ENCODE measurements at places on chromosomes 3 and 15.

DNA sequence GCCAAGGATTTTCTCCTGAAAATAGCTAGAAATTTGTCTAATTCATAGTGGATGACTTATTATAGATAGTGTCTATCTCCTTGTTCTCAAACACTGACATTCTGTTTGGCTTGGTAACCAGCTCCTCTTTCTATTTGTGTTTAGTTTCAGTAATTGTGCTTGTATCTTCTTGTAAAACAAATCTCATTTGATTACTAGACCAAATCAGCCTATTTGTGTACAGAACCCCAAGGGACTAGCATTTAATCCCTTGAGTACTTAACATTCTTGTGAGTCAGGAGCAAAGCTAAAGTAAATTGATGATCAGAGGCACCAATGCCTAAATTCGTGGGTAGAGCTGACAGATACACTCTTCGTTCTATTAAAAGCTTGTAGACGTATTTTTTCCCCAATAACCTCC is 306.5 kb upstream of the SLITRK3 start:
- no peaks in the 10 kb centered on the region for H3K36me3 ChIP-seq
- no peak overlapping the region for H3K4me3 ChIP-seq
- H3K27me3 ChIP-seq: no peaks in the 10 kb centered on the region
- no peak overlapping the region for H3K27ac ChIP-seq

GRCh38 chr3:16936233-16936632 is 51.5 kb downstream of the PLCL2 start:
- no peaks in the 10 kb centered on the region for H3K27me3 ChIP-seq
- H3K4me1 ChIP-seq: peaks cover 82% of the 10 kb centered on the region
- no peak for DNase-seq

- H3K27me3 ChIP-seq: no peaks in the 10 kb centered on the region
- no peaks in the 10 kb centered on the region for H3K4me1 ChIP-seq
- H3K27ac ChIP-seq: no peak overlapping the region
- H3K36me3 ChIP-seq: no peaks in the 10 kb centered on the region
Measured at GRCh38 chr3:120425572-120426250, 25.1 kb downstream of the FSTL1 start.

GRCh38 chr15:60399931-60400330 is 2.1 kb upstream of the ANXA2 start:
- H3K36me3 ChIP-seq: peaks cover 3% of the 10 kb centered on the region
- H3K4me3 ChIP-seq: no peak overlapping the region
- H3K27ac ChIP-seq: no peak overlapping the region
- H3K27me3 ChIP-seq: peaks cover 9% of the 10 kb centered on the region

DNA sequence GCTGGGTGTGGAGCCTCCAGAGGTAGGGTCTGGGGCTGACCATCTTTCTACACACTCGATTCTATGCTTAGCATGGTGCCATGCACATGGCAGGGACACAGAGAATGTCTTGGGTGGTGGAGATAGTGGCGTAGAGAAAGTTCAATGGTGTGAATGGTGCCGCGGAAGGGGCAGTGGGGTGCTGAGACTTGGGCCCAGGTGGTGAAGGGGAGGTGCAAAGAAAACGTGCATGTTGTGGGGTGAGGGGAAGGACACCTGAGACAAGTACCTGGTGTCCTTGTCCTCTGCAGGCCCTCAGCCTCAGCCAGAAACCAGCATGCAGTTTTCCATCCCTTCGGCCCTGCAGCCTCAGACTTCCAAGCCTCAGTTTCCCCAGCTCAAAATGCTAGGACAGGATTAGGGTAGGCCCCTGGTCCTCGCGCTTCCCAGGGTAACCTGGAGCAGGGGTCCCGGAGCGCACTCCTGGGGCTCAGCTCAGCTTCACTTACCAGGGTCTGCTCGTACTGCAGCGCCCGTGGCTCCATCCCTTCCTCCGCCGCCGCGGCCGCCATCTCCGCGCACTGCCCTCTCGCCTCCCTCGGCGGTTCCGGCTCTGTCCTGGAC is 375 bp downstream of the CLCN2 start:
- H3K27me3 ChIP-seq: peaks cover 4% of the 10 kb centered on the region
- peak overlapping the region; percentile 52 for H3K27ac ChIP-seq
- peak overlapping the region; percentile 85 for H3K4me3 ChIP-seq

DNA sequence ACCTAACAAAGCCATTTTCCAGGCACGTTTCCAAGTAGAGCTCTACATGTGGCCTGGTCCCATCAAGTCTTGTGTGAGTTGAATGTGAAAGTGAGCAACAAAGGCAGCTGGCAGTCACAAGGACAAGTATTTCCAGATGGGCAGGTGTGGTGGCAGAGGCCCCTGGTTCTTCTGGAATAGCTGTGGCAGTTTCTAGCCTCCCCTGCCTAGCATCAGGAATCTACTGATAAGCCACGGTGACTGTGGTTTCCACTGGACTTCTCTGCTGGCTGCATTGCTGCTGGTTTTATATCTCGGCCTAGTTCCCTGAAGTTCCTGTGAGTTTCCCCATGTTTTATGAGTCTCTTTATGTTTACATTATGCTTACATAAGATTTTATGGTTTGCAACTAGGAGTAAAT is 117.7 kb downstream of the GOLIM4 start:
- no peak overlapping the region for H3K27ac ChIP-seq
- no peak for DNase-seq
- H3K36me3 ChIP-seq: no peaks in the 10 kb centered on the region
- H3K4me3 ChIP-seq: no peak overlapping the region
- peaks cover 4% of the 10 kb centered on the region for H3K27me3 ChIP-seq

- no peak for DNase-seq
- H3K36me3 ChIP-seq: no peaks in the 10 kb centered on the region
- no peak overlapping the region for H3K4me3 ChIP-seq
- H3K27me3 ChIP-seq: no peaks in the 10 kb centered on the region
Measured at GRCh38 chr15:60935130-60935529, 294.0 kb downstream of the RORA start.

GRCh38 chr15:41655716-41656115 is 4.5 kb upstream of the MGA start:
- peaks cover 10% of the 10 kb centered on the region for H3K4me1 ChIP-seq
- H3K27ac ChIP-seq: no peak overlapping the region
- H3K4me3 ChIP-seq: no peak overlapping the region
- H3K27me3 ChIP-seq: peaks cover 16% of the 10 kb centered on the region

DNA sequence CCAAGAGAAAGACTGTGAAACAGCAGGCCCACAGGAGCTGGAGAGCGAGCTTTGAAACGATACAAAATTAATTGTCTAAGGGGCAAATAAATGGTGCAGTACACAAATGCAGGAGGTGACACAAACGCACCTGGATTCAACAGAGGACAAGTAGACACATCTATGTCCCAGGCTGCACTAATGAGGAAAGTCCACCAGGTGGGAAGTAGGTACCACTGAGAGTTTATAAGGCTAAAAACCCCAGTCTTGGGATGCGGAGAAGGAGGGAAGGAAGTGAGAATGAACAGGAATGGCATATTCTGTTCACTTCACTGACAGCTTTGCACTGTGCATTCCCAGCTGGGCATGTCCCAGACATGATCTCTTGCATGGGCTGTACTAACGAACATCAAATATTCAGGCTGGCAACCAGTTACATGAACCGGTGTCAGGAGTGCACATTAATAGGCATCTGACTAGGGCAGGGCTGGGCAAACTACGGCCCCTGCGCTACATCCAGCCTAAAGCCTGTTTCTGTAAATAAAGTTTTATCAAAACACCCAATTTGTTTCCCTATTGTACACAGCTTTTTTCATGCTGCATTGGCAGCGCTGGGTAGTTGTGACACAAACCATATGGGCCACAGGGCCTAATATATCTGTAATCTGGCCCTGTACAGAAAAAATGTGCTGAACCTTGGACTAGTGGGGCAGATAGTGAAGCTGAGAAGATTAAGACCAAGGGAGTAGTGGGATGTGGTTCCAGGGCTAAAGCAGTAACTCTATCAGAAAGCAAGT is 107.0 kb downstream of the IGF2BP2 start:
- no peaks in the 10 kb centered on the region for H3K4me1 ChIP-seq
- no peak for DNase-seq

- peaks cover 99% of the 10 kb centered on the region for H3K27me3 ChIP-seq
- peak overlapping the region; percentile 79 for H3K4me3 ChIP-seq
- peaks cover 37% of the 10 kb centered on the region for H3K4me1 ChIP-seq
- DNase-seq: peak; percentile 25
Measured at GRCh38 chr15:60005352-60006202, 1.5 kb downstream of the FOXB1 start.

- peaks cover 45% of the 10 kb centered on the region for H3K36me3 ChIP-seq
- no peak overlapping the region for H3K4me3 ChIP-seq
- no peaks in the 10 kb centered on the region for H3K4me1 ChIP-seq
- no peaks in the 10 kb centered on the region for H3K27me3 ChIP-seq
Measured at GRCh38 chr3:132606085-132606484, 9.0 kb downstream of the ACKR4 start.

DNA sequence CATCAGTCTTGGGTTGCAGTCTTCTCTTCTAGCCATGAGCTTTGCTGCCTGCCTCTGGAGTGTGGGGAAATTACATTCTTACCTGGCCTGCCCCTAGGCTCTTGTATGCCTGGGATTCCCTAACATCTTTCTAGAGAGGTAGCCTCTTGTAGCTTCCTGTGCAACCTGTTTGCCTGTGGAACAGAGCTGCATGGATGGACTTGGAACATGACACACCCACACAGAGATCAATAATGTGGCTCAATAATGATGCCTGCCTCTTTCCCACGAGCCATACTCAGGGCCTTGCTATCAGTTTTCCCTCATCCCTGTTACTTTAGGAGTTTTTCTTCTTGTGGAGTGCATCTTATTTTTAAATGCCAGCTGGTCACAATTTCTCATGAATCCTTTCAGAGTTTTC is 11.4 kb downstream of the CHCHD6 start:
- DNase-seq: no peak
- no peaks in the 10 kb centered on the region for H3K36me3 ChIP-seq
- H3K4me3 ChIP-seq: no peak overlapping the region
- no peak overlapping the region for H3K27ac ChIP-seq
- H3K27me3 ChIP-seq: no peaks in the 10 kb centered on the region
- peaks cover 4% of the 10 kb centered on the region for H3K4me1 ChIP-seq

- no peak overlapping the region for H3K4me3 ChIP-seq
- no peak for DNase-seq
- H3K27me3 ChIP-seq: peaks cover 4% of the 10 kb centered on the region
- no peak overlapping the region for H3K27ac ChIP-seq
- no peaks in the 10 kb centered on the region for H3K4me1 ChIP-seq
Measured at GRCh38 chr3:180804916-180805315, 107.6 kb upstream of the FXR1 start.

- peak overlapping the region; percentile 75 for H3K27ac ChIP-seq
- no peak overlapping the region for H3K4me3 ChIP-seq
- no peak for DNase-seq
Measured at GRCh38 chr3:16334909-16335308, 69.9 kb downstream of the OXNAD1 start.

- H3K4me1 ChIP-seq: peaks cover 6% of the 10 kb centered on the region
Measured at GRCh38 chr3:52527732-52528585, 5.7 kb downstream of the NT5DC2 start.

GRCh38 chr3:129432036-129432435 is 3.6 kb upstream of the EFCAB12 start:
- H3K4me1 ChIP-seq: peaks cover 57% of the 10 kb centered on the region
- H3K4me3 ChIP-seq: no peak overlapping the region
- H3K27ac ChIP-seq: no peak overlapping the region
- no peak for DNase-seq

DNA sequence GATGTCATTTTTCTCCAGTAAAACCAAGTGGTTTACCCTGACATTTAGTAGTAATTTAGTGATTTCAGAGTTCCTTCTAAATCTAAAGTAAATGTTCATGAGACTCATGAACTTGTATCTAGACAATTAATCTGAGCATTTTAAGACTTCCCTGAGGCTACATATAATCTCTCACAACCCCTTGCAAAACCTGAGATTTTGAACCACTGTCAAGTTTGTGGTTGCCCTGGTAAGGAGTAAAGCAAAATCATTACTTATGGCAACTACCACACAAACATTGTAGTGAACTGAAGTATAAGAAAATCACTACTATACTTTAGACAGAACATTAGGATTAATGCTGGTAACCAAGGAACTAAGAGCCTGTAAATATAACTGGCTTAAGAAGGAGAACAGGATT is 370.2 kb downstream of the TIGIT start:
- H3K4me3 ChIP-seq: no peak overlapping the region
- H3K27ac ChIP-seq: no peak overlapping the region
- H3K27me3 ChIP-seq: no peaks in the 10 kb centered on the region
- H3K4me1 ChIP-seq: no peaks in the 10 kb centered on the region
- no peak for DNase-seq

GRCh38 chr15:62390791-62391640 is 225.9 kb upstream of the C2CD4B start:
- H3K27me3 ChIP-seq: peaks cover 39% of the 10 kb centered on the region
- peak overlapping the region; percentile 67 for H3K27ac ChIP-seq
- peak overlapping the region; percentile 94 for H3K4me3 ChIP-seq
- H3K4me1 ChIP-seq: peaks cover 18% of the 10 kb centered on the region

- no peak overlapping the region for H3K4me3 ChIP-seq
- H3K27ac ChIP-seq: no peak overlapping the region
- DNase-seq: no peak
- no peaks in the 10 kb centered on the region for H3K36me3 ChIP-seq
Measured at GRCh38 chr15:25268166-25268565, 170.7 kb downstream of the UBE3A start.

DNA sequence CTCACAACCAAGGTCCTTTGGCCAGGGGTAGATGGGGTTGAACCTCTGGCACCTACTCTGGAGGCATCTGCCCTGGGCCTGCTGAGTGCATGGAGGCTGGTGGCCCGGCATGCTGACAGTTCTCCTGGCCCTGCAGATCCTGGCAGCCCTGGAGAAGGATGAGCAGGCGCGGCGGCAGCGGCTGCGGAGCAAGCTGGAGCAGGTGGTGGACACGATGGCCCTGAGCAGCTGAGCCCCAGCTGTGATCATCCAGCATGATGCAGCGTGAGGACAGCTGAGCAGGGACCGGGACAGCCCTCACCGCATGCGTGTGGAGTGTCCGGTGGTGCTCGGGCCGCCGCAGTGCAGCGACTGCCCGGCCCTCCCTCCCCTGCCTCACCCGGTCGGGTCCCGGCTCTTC is 50.9 kb downstream of the PLXNA1 start:
- no peaks in the 10 kb centered on the region for H3K4me1 ChIP-seq
- DNase-seq: no peak
- no peaks in the 10 kb centered on the region for H3K27me3 ChIP-seq
- H3K36me3 ChIP-seq: peaks cover 3% of the 10 kb centered on the region
- H3K27ac ChIP-seq: no peak overlapping the region
- no peak overlapping the region for H3K4me3 ChIP-seq

GRCh38 chr3:11600501-11601282 is 43.0 kb downstream of the VGLL4 start:
- peak overlapping the region; percentile 91 for H3K27ac ChIP-seq
- peak overlapping the region; percentile 54 for H3K4me3 ChIP-seq
- peaks cover 49% of the 10 kb centered on the region for H3K4me1 ChIP-seq

DNA sequence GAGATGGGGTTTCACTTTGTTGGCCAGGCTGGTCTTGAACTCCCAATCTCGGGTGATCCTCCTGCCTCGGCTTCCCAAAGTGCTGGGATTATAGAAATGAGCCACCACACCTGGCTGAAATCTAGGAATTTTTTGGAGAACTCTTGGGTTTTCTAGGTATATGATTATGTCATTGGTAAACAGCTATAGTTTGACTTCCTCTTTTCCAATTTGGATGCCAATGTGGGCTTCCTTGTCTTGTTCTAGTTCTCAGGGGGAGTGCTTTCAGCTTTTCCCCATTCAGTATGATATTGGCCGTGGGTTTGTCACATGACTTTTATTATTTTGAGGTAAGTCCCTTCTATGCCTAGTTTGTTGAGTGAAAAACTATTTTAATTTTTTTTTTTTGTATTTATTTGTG is 17.9 kb downstream of the KCNMB3 start:
- no peaks in the 10 kb centered on the region for H3K27me3 ChIP-seq
- peaks cover 25% of the 10 kb centered on the region for H3K36me3 ChIP-seq
- peaks cover 5% of the 10 kb centered on the region for H3K4me1 ChIP-seq

- DNase-seq: no peak
- H3K4me3 ChIP-seq: no peak overlapping the region
- no peak overlapping the region for H3K27ac ChIP-seq
Measured at GRCh38 chr3:159305017-159305416, 503.2 kb downstream of the MFSD1 start.
